ENCODE measurements at places on chromosomes 4 and X.

DNA sequence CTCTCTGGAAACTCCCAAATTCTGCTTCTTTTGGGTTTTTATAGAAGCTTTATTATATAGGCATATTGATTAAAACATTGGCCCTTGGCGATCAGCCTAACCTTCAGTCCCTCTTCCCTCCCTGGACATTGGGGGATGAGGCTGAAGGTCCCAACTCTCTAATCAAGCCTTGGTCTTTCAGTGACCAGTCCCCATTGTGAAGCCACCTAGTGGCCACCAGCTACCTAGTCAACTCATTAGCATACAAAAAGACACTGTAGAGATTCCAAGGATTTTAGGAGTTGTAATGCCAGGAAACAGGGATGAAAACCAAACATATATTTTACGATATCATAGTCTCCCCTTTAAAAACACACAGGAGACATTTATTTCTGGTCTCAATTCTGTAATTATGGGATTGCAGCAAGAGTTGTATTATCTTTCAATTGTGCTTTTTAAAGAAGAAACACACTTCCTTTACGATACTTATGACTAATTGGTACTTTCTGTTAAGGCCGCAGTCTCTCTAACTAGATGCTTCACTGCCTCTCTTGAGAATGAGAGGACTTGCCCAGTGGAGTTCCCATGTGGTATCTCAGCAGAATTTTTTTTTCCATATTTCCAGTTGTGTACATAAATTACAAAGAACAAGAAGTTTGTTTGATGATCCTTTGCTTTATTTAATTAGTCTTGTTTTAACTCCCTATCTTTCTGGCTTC, 58.2 kb downstream of the WDR17 start:
- DNase-seq, result no peak

DNA sequence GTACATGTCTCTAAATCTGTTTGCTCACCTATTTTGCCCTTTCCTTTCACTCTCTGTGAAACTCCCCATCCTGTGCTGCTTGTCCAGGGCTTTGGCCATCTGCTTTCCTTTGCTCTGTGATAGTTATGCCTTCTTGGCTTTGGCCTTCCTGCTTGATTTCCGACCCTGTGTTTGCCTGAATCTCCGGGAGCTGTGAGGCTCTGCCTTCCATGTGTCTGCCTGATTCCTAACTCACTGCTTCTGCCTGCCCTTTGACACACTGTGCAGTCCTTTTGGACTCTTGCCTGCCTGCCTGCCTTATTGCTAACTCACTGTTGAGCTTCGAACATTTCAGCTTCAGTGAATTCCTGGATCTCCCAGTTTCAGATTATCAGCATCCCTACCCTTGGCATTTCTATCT, 143.1 kb downstream of the C4orf33 start:
- DNase-seq, result no peak

GRCh38 chr4:2182994-2183393, 58.9 kb downstream of the HAUS3 start:
- DNase-seq, result no peak

DNA sequence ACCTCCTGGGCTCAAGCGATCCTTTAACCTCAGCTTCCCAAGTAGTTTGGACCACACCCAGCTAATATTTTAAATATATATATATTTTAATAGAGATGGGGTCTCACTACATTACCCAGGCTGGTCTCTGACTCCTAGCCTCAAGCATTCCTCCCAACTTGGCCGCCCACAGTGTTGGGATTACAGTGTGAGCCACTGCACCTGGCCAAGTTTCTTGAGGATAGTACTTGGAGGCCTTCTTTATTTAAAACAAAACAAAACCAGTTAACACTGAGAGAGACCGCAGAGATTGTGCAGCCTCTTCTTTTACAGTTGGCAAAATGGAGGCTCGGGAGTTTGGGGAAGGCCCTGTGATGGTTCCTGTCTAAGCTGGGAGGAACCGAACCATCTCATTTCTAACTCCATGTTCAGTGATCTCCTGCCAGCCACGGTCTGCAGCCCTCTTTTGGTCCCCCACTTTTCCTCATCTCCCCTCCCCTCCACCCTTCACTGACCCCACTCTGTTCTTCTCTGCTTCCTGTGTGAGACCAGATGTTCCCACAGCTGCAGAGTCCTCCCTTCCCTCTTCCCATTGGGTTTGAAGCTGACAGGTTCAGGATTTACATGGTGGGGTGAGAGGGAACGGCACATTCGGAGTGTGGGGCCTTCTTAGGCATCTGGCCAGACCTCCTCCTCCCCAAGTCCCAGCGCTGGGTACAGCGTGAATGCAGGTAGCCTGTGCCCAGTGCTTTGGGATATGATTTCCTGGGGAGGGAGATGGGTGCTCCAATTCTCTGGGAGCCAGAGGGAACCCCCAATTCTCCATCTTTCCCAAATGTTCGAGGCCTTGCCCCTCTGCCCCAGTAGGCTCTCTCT, 1.4 kb upstream of the SORCS2 start:
- DNase-seq, result no peak

DNA sequence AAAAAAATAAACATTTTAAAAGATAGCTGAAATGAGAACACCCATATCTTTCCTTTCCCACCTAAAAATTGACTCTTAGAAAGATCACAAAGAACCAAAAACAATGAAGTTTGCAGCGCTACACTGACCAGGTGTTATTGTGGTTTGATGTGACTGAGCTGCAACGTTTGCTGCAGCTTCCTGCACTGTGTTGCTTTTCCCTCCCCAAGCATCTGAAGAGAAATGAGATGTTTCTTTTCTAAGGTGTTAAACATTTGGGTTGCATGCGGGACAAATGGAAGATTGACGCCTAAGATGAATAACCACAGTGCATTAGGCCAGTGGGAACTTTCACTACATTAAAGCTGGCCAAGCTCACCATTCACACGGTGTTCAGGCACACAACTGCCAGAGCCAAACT, 8.9 kb downstream of the LEF1 start:
- no peak for DNase-seq

DNA sequence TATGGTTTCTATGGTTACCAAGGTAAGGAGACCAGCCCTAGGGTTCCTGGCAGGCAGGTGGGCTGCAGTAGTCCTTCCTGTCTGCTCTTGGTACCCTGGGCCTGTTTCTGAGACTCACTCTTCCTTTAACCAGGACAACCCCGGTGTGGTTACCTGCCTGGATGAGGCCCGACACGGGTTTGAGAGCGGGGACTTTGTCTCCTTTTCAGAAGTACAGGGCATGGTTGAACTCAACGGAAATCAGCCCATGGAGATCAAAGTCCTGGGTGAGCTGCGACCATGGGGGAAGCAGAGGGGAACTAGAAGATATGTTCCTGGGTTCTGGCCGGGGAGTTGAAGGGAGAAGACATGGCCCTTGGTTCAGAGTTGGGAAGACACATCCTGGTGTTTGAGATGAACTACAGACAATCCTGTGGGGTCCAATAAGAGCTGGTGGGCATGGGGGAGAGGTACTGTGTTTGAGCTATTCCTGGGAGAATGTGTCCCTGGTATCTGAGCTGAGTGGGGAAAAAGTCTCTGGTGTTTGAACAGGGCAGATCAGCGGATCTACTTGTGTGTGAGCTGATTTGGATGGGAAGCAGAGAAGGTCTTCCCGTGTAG, 7.8 kb downstream of the UBA1 start:
- no peak for DNase-seq

DNA sequence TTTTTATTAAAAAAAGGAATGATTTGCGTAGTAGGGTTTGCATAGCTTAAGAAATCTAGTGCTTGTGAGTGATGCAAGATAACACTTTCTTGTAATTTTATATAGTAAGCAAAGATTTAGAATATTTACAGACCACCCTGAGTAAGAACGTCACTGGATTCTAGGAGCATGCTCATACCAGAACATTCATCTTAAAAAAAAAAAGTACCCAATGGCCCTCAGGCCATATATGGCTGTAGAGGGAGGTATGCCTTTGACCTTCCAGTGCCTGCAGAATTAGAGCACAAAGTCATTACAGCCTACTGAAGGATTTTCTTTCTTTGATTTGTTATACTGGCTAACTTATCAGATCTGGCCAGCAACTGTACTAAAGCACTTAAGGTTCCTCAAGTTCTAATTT, 236.3 kb upstream of the GYPA start:
- DNase-seq, result no peak

DNA sequence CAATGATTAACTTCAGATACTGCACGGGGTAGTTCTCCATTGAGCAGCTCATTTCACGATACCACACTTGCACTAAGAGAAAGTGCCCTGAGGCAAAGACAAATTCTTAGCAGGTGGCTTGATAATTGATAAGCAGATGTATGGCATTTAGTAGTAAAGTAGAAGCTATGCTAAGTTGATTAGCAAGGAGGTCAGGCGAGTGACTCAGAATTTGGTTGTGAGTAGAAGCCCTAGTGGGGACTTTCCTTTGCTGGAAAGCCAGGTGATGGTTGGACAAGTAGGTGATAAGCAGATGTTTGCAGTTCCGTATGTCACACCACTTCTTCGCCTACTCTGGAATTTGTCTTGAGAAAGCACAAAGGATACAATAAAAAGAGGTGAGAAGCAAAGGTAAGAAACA, 58.7 kb downstream of the TLL1 start:
- no peak for DNase-seq

- DNase-seq, result no peak
These were observed 4.1 kb downstream of the SH3BP2 start for GRCh38 chr4:2796849-2797544.

DNA sequence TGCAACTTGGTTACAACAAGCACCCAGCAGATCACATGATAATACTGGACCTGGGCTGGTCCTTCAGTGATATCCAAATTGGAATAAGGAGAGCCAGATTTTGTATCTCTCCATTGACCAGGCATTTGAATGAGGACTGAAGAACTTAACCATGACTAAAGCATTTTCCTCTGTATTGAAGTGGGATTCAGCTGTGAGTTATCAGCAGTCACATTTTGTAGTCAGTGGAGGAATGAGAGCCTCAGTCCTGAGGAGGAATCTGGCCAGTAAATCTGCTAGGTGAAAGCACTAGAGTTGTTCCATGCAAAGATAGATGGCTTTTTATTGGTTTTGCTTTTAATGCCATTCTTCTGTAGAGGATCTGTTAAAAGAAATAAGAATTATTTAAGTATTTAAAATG, 1506.0 kb downstream of the PCDH7 start:
- no peak for DNase-seq

DNA sequence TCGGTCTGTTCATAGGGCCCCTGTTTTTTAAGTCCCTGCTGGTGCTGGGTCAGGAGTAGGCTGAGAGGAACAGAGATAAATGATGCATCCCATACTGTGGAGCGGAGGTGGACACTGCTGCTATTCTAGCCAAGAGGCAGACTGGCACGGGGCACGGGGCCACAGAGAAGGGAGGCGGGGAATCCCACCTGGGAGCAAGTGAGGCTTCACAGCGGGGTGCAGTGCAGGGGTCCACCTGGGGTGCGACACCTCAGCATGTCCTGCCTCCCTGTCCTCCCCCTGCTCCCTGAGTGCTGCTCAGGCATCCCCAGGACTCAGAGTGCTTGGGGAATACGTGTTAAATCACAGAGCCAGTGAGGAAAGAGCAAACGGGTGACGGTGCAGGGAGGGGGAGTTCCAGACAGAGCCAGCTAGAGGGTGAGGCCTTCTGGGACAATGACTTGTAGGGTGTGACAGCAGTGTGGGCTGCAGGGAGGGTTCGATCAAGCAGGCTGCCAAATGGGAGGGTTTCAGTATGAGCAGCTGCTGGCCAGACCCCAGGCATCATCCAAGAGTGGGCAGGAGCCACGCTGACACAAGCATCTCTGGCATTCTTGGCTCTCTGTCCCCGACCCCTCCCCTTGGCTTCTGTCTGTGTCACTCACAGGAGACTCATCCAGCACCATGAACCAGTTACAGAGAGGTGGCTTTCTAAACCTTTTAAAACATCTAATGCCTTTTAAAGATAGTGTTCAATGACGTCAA, 13.7 kb upstream of the HTRA3 start:
- no peak for DNase-seq

GRCh38 chrX:39689376-39690104, 408.2 kb downstream of the BCOR start:
- no peak for DNase-seq

- DNase-seq, result peak; percentile 25
These were observed 6.6 kb upstream of the CLDN24 start for GRCh38 chr4:183328832-183329231.
